ENCODE measurements at places on chromosomes 12 and 14. TPM values are rescaled to one million over a fixed set of nuclear protein-coding genes. Genes with fewer than 3 reads are reported as not detected.

Gene A2M
- total RNA-seq: 0.08 TPM

Gene PRPH
- total RNA-seq: 1.5 TPM

Gene RNASE3
- not detected for total RNA-seq

Gene TTC6
- 0.34 TPM for total RNA-seq

Gene GNG2
- 3.4 TPM for total RNA-seq

Gene FOXG1
- total RNA-seq: 0.15 TPM

Gene ITGA7
- 1.0 TPM for total RNA-seq

Gene TMEM233
- 0.18 TPM for total RNA-seq

Gene NKX2-1
- total RNA-seq: not detected

Gene DLGAP5
- total RNA-seq: 32.8 TPM

Gene PPFIA2
- not detected for total RNA-seq

Gene TSPAN11
- 0.05 TPM for total RNA-seq

Gene RTL1
- total RNA-seq: 0.15 TPM

Data from A549 treated with Mapracorat at 1 μM for 4 hours (cell line).